ENCODE measurements at places on chromosomes 3 and 15.

GRCh38 chr3:23824699-23825444, 19.1 kb downstream of the UBE2E1 start:
- no peak for DNase-seq

- no peak for DNase-seq
These were observed 1048.5 kb downstream of the NTRK3 start for GRCh38 chr15:87207990-87208580.

GRCh38 chr3:173398111-173398479, 551 bp downstream of the NLGN1 start:
- DNase-seq = no peak

DNA sequence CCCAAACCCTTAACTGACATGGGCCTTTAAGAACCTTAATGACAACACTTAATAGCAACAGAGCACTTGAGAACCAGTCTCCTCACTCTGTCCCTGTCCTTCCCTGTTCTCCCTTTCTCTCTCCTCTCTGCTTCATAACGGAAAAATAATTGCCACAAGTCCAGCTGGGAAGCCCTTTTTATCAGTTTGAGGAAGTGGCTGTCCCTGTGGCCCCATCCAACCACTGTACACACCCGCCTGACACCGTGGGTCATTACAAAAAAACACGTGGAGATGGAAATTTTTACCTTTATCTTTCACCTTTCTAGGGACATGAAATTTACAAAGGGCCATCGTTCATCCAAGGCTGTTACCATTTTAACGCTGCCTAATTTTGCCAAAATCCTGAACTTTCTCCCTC, 49.9 kb downstream of the PGPEP1L start:
- DNase-seq = no peak

GRCh38 chr15:91348752-91349500, 248.9 kb downstream of the SV2B start:
- no peak for DNase-seq

- no peak for DNase-seq
These were observed 286.0 kb upstream of the SUCLG2 start for GRCh38 chr3:67940210-67940952.

DNA sequence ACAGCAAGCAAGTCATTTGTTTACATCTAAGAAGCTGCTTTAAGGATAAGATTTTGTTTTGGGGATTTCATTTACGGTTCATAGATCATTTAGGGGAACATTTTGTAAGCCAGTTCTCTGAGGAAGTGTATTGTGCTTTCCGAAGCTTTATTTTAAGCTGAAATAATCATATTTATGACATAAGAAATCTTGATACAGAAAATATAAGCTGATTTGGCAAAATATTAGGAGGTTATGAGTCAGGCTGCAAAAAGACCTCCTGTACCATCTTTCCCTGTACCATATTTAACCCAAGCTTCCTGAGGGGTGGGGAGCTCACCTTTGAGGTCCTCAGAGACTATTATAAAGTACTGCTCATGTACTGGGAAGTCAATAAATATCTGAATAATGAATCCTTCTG, 8.1 kb upstream of the EIF4E3 start:
- no peak for DNase-seq

DNA sequence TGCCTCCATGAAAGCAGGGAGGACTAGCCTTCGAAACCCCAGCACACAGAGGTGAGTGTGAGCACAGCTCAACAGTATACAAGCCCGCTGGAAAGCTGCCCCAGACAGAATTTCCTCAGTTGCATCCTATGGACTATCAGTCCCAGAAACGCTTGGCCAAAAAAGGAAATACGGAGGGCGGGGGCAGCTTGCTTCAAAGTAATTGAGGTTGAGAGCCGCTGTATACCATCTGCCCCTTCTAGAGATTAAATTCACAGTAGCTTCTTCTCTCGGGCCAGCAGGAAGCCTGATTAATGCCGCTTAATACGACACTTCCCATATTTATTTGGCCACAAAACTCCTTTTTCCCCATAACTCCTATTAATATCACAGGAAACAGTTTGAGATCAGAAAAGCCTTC, 88.7 kb downstream of the LIPC start:
- DNase-seq = peak; percentile 44

GRCh38 chr15:98241032-98241554, 280.6 kb downstream of the ARRDC4 start:
- no peak for DNase-seq

DNA sequence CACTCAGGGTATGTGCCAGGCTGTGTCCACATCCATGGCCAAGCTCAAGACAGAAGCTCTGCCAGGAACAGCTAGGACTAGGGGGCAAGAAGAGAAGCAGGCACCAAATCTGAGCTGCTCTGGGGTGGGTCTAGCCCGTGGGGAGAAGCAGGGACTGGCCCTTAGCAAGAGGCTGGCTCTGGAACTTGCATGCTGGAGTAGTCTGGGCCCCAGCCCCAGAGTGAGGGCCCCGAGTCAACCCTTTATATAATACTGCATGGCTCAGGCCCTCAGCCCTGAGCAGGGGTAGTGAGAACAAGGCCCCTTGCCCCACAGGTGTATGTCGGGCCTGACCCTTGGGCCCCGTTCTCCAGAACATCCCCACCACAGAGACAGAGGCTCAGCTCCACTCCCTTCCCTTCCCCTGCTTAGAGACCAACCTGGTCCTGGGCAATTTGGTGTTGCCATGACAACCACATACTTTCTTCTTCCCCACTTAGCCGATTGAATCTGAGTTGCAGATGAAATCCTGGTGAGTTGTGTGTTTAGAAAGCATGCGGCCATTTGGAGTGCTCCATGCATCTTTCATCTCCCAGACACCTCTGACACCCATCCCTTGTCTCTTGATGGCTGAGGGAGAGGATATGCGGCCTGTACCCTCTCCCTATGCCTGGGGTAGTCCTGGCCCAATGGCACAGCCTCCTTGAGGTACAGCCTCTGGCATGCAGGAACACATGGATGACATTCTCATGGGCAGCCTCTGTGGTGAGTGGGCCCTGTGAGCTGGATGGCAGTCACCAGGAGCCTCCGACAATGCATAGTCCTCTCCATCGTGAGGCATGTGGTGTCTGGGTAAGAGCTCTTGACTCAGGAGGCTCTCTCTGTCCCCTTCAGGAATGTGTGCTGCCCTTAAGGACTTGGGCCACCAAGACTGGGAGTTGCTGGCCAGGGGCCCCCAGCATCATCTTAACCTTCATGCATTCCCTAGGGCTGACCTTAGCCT, 29.2 kb upstream of the SFMBT1 start:
- no peak for DNase-seq

GRCh38 chr15:79897380-79897678, 515 bp upstream of the MTHFS start:
- DNase-seq = no peak

DNA sequence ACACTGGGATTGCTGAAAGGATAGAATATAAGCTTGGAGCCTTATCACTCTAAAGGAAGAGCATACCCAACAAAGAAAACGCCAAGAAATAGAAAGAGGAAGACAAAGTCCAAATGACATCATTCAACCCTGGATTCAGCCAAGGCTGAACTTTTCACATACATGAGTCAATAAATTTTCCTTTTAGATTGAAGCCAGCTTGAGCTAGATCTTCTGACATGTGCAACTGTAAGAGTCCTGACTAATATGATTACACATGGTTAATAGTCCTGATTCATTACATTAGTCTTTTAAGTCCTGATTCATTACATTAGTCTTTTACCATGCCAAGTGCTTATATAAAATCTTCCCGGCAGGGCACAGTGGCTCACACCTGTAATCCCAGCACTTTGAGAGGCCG, 13.6 kb upstream of the DENND6A start:
- no peak for DNase-seq

GRCh38 chr3:140441006-140441405, 236.9 kb upstream of the TRIM42 start:
- no peak for DNase-seq

GRCh38 chr3:193905541-193906396, 230.2 kb upstream of the HES1 start:
- DNase-seq = no peak

DNA sequence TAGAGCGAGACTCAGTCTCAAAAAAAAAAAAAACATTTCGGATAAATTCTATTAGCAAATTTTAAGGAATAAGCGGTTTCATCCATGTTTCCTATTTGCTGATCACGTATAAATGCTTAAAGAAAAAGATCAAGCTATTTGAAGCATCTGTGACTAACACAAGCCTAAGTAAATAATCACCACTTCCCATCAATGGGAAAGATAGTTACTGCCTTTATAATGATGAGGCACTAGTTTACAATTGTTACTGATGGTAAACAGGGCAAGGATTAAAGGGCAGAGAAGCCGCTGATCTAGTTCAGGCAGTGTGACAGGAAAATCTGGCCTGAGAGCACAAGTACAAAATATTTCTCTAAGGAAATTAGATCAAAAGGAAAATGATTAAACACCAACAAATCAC, 13.7 kb downstream of the CLPX start:
- DNase-seq = no peak

DNA sequence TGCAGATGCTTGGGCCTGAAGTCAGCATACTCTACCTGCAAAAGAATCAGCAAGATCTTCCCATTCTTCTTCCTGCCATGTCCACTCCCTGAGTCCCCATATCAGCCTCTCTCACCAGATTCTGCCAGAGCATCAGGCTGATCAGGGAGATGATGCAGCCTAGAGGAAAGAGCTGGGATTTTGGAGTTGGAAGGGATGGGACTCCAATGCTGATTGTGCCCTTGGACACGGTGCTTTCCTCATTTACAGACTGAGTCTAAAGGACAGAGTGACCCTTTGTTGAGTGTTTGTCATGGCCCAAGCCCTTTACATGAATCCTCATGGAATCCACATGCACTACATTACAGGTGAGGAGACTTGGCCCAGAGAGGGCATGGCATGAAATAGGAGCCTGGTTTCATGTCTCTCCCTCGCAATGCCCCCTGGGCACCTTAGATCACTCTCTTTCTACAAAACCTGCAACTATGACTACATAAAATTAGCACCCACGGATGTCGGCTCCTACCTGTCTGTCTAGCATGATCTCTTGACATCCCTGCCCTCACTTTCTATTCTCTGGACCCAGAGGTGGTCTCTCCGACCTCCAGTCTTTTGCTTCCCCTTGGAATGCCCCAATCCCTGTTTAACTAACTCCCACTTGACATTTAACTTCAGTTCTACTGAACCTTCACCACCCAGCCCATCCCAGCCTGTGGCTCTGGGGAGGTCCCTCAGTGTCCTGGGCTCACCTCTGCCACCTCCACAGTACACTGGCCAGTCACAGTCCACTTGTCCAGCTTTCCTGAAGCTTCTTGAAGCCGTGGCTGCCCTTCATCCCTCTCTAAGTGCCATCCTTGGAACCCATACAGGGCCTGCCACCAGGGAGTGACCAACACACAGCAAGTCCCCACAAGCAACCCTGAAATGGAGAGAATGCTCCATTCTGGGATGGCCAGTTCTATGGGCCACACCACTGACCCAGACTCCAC, 173.5 kb downstream of the ABHD5 start:
- DNase-seq = peak; percentile 34

DNA sequence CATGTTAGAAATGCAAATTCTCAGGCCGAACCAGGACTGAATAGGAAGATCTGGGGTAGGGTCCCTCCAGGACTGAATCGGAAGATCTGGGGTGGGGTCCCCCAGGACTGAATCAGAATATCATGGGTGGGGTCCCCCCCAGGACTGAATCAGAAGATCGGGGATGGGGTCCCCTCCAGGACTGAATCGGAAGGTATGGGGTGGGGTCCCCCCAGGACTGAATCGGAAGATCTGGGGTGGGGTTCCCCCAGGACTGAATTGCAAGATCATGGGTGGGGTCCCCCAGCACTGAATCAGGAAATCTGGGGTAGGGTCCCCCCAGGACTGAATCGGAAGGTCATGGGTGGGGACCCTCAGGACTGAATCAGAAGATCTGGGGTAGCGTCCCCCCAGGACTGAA, 48.2 kb upstream of the TNK2 start:
- DNase-seq = no peak

- peak; percentile 76 for DNase-seq
These were observed 2.5 kb upstream of the INAFM2 start for GRCh38 chr15:40320931-40321371.

DNA sequence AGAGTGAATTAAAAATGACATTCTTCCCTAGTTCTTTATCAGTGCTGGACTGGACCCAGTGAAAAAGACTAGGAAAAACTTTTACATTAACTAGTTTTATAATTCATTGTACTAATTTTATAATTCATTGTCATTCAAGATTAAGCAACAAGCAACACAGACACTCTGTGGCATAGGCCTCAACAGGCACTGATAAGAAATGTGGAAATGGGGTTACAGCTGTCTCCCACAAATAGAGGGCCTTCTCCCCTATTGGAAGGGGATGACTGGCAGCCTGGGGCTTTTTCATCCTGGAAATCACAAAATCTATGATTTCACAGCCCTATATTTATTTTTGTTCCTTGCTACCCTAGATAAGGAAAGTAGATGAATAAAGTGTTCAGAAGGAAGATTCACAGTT, 370.6 kb downstream of the GBE1 start:
- no peak for DNase-seq

All from endodermal cell (in vitro differentiated cells).